ENCODE measurements at places on chromosomes 12 and 14.

DNA sequence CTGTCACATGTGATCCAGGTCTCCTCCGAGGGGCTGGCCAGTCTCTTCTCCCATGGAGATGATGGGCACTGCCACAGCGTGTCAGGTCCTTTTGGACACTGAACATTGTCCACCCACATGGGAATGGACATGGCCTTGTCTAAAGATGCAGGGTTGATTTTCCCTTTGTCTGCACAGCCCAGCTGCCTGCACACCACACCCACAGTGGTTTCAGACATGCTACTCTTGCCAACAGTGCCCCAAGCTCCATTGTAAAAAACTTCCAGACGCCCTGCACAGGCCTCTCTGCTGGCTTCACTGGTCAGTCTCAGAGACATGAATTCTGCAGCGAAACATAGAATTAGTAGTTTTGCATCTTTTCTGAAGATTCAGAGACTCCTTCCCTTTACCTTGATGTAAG, 18.5 kb downstream of the CD163 start:
- no peak for DNase-seq

DNA sequence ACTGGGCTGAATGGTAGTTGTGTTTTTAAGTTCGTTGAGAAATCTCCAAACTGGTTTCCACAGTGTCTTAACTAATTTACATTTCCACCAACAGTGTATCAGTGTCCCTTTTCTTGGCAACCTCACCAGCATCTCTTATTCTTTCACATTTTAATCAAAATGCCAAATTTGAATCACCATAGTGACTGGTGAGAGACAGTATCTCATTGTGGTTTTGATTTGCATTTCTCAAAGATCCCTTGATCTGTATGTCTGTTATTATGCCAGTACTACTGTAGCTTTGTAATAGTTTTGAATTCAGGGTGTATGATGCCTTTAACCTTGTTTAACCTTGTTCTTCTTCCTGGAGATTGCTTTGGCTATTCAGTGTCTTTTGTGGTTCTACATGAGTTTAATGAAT, 2.2 kb upstream of the EIF2S3B start:
- no peak for DNase-seq

- peak; percentile 66 for DNase-seq
These were observed at the start of gene ABHD4 for GRCh38 chr14:22598099-22598895. Gene ABHD4, plus strand, starts transcription at chr14:22598300. Its CDS starts 7 bp downstream, at chr14:22598307.

DNA sequence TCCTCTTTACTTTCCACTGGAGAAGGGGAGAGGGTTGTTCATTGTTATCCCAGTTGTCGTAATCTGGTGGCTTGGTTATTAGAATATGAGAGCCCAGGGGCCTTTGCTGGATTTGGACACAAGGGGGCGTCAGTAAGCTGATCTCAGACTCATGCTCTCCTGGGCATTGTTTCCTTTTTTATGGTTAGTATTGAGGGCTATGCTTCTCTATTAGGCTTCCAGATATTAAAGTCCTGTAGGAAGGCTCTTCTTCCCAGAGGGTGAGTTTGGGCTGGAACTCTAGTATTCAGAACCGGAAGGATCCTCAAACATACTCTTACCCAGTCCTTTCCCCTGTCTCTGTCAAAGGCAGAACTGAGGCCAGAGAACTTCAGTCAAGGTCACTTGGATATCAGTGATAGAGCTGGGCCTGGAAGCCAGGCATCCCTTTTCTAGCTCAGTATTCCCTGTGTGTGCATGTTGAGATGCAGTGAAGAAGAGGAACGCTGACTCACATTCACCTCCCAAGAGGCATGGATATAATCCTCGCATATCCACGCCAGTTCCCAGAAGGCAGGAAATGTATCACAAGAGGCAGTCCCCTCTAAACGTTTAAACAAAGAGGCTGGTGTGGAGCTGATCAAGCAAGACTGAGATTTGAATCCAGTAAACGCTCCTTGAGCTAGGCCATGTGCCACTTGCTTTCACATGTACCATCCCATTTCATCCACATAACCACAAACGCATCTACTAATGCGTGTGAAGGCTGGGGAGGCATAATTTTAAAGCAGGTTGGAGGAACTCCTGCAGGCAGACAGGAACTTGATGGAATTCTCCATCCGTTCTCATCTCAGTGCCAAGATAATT, 41.6 kb downstream of the UBE3B start:
- peak; percentile 79 for DNase-seq

DNA sequence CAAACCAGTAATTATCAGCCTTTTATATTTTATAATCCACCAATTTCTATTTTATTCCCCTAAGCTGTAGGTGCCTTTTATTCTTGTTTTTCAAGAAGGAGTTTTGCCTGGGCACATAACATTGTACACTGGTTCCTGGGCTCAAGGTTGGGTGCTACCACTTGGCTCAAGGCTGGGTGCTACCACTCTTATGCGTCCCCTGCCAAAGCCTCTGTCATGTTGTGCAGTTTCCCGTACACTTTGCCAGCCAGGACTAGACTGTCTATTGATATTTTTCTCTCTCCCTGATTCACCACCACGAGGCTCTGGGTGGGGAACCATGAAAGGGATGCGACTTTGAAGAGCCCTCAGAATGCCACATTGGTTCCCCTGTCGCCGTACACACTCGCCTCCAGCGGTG, 52.5 kb upstream of the VASH1 start:
- DNase-seq, result no peak

DNA sequence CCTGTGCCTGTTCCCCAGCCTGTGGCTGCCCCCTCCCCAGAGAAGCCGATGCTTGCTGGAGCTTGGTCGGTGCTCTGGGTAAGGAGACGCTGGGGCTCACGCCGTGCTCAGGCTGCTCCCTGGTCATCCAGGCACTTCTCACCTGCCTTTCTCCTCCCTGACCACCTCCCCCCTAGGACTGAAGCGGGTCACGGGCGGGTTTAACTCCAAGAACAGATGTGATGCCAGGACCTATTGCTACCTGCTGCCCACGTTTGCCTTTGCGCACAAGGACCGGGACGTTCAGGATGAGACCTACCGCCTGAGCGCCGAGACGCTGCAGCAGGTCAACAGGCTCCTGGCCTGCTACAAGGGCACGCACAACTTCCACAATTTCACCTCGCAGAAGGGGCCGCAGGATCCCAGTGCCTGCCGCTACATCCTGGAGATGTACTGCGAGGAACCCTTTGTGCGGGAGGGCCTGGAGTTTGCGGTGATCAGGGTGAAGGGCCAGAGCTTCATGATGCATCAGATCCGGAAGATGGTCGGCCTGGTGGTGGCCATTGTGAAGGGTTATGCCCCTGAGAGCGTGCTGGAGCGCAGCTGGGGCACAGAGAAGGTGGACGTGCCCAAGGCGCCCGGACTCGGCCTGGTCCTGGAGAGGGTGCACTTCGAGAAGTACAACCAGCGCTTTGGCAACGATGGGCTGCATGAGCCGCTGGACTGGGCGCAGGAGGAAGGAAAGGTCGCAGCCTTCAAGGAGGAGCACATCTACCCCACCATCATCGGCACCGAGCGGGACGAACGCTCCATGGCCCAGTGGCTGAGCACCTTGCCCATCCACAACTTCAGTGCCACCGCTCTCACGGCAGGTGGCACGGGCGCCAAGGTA, 8.4 kb upstream of the EP400 start:
- no peak for DNase-seq

DNA sequence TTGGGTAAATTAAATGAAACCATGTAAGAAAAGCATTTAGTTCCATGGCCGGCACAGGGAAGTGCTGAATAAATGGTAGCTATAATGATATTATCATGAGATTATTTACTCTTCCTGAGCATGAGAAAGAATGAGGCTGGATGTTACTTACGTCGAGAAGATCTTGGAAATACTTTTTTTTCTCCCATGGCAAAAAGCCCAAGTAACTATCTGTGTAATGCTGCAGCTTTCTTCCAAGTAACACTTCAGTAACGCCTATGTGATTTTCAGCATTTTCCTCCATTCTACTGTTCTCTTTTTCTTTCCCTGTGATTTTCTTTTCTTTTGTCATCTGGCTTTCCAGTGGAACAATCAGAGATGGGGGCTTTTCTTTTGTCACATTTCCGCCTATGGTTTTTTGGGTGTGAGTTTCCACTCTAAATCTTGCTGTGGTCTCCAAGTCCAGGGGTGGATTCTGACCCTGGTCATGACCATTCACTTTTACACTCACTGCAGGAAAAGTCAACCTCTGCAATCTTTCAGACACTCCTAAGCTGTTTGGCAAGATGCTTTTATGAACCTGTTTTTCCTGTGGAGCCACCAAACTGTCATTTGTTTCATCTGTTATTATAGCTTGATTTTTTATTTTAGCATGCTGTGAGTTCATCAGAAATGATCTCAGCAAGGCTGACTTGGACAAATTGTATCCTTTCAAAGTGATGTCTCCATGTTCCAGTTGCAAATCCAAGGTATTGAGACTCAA, 25.0 kb upstream of the SYCP3 start:
- DNase-seq, result no peak

- DNase-seq, result no peak
These were observed 19.5 kb upstream of the GOLGA5 start for GRCh38 chr14:92774572-92774971.

DNA sequence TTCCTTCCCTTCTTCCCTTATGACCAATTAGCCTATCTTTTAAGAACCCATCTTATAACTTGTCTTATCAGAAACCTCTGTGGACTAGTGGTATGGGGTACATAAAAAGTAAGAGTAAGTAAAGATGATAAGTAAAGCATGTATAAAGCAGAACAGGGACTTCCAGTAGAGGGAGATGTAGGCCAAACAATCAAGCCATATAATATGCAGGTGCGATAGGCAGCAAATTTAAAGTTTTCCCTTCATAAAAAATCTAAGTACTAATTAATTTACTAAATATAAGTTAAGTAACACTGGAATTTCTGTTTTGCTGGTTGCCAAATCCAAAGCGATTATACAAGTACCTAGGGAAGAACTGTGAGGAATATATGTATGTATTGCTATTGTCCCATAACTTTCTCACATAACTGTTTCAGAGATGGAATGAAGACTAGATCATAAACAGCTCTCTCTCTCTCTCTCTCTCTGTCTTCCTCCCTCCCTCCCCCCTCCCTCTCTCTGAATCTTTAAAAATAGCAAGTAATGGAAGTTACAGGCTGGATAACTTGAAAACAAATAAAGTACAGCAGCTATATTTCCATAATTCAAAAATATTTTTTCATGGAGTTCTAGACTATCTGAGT, 25.7 kb downstream of the METTL25 start:
- DNase-seq, result no peak

DNA sequence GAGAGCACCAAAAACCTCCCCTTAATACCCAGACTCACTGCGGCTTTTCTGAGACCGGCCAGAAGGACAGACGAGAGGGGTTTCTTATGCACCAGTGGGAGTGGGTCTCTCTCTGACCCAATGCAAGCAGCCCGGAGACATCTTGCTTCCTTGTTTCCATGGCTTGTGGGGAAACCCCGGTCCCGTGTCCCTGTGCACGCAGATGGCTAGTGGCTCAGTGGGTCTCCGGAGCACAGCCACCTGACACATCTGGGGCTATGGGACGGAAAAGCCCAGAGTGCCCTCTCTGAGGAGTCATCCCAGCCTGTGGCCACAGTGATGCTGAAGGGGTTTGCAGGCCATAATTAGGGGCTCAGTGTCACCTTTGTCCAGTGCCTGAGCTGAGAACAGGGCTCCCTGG, 197.6 kb downstream of the PHETA1 start:
- no peak for DNase-seq

- no peak for DNase-seq
These were observed 27.7 kb upstream of the TBX3 start for GRCh38 chr12:114711689-114712152.

DNA sequence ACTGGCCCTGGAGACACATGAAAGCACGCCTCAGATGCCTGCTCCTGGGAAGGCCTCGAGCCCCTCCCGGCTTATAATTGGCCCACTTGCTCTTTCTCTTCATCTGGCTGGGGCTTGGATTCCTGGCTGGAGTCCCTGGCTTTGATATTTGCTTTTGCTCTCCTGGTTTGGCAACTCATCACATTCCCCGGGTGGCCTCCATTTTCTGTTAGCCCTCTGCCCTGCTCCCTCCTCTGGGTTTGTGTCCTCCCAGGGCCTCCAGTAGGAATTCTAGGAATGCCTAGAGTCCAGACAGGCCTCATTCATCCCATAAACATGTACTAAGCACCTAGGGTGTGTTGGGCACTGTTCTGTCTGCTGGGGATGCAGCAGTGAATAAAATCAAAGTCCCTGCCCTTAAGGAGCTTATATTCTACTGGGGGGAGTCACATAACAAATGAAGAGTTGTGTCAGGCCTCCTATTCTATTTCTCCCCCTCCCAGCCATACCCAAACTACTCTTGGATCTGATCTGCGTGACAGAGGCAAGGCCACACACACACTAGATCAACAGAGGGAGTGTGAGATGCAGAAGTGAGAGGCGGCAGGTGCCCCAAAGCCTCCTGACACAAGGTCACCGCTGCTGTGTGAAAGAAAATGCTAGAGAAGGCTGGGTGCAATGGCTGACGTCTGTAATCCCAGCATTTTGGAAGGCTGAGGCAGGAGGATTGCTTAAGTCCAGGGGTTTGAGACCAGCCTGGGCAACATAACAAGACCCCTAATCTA, 21.3 kb upstream of the TSPAN9 start:
- no peak for DNase-seq

GRCh38 chr14:89779707-89780106, 174.8 kb downstream of the EFCAB11 start:
- no peak for DNase-seq

GRCh38 chr12:69610126-69610525, 581 bp downstream of the LRRC10 start:
- no peak for DNase-seq

GRCh38 chr12:6424866-6425265, 19.9 kb upstream of the CD27 start:
- no peak for DNase-seq

GRCh38 chr12:124865728-124866127, 2.1 kb upstream of the SCARB1 start:
- no peak for DNase-seq

DNA sequence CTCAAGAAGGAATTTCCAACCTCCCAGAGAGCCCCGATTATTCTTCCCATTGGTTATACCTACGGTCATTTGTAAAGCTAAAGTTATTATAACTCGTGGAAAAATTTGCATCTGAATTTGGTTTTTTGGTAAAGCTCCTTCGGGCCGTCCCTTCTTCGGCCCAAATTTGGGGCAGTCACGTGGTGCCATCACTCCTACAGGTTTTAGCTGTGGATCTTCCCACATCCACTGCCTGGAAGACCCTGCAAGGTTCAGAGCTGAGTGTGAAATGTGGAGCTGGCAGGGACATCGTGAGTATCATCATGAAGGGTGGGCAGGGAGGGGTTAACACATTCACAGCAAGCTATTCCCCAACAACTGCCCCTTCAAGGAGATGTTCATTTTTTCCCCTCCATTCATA, 105.7 kb downstream of the NT5DC3 start:
- DNase-seq, result no peak

DNA sequence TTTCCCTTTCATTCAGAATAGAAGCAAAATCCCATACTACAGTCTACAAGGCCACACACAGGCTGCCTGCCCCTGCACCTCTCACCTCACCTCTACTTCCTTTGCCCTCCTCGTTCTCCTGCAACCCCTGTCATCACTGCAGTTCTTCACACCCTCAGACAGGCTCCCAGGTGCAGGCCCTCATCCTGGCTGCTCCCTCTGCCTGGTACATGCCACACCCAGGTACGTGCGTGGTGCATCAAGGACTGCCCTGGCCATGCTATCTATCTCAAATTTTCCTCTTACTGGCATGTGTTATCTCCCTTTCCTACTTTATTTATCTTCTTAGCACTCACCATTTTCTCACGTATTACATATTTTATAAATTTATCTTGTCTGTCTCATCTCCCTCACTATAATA, 24.3 kb downstream of the TM7SF3 start:
- DNase-seq, result no peak

GRCh38 chr12:27236498-27236897, 7.6 kb upstream of the STK38L start:
- DNase-seq, result no peak

- DNase-seq, result no peak
These were observed 34.2 kb downstream of the CCDC88C start for GRCh38 chr14:91383439-91383838.
